ENCODE measurements at places on chromosomes 5 and 9.

DNA sequence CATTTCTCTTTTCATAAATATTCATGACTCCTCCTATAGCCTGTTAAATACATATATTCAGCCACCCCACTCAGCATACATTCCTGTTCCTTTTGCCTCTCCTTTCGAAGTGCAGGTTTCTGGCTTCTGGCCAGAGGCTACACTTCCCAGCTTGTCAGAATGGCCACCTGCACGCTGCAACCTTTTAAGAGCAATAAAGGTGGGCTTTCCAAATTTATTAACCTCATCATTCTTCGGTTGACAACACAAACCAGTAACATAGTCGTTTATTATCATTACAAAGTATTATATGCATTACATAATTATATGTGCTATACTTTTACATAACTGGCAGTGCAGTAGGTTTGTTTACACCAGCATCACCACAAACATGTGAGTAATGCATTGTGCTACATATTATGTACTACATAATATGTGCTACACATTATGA lies 16.5 kb upstream of the TMEM171 start:
- no peak overlapping the region for H3K27ac ChIP-seq
- no peak overlapping the region for H3K4me3 ChIP-seq
- no peak for DNase-seq
- peaks cover 10% of the 10 kb centered on the region for H3K27me3 ChIP-seq
- no peaks in the 10 kb centered on the region for H3K36me3 ChIP-seq

DNA sequence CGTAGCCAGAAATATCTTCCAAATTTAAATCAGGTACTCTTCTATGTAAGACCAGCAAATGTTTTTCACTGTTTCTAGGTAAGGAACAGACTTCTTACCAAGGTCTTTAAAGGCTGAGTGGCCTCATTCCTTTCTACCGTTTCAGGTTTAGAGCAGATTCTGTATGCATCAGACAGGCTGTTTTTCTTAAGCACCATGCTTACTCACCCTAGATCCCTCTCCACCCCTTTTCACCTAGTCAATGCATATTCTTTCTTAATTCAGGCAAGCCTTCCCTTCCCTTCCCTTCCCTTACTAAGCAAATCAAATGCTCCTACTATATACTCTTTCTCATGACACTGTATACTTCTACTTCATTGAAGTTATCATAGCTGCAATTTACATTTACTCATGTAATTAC lies 70.7 kb downstream of the RFX3 start:
- no peaks in the 10 kb centered on the region for H3K27me3 ChIP-seq
- no peaks in the 10 kb centered on the region for H3K36me3 ChIP-seq
- no peak for DNase-seq
- H3K4me1 ChIP-seq = peaks cover 1% of the 10 kb centered on the region

GRCh38 chr9:81526587-81526986 lies 162.8 kb downstream of the TLE1 start:
- H3K4me1 ChIP-seq = no peaks in the 10 kb centered on the region
- H3K4me3 ChIP-seq = no peak overlapping the region
- no peak for DNase-seq
- no peaks in the 10 kb centered on the region for H3K27me3 ChIP-seq
- no peak overlapping the region for H3K27ac ChIP-seq
- no peaks in the 10 kb centered on the region for H3K36me3 ChIP-seq

DNA sequence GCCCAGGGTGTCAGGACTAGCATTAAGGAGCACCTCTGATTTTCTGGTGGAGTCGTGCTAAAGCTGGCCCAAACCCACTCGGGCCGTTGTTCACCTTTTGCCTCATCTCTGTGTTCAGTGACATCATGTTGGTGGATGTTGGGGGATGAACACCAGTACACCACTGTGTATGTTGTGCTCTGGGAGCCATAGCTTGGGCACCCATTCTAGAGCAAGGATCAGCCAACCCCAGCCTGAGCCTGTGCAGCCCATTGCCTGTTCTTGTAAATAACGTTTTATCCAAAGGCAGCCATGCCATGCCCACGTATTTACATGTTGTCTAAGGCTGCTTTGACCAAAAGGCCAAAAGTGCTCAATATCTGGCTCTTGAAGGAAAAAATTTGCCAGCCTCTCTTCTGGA lies 245.6 kb downstream of the FANCC start:
- DNase-seq = no peak
- no peak overlapping the region for H3K27ac ChIP-seq
- no peaks in the 10 kb centered on the region for H3K4me1 ChIP-seq

DNA sequence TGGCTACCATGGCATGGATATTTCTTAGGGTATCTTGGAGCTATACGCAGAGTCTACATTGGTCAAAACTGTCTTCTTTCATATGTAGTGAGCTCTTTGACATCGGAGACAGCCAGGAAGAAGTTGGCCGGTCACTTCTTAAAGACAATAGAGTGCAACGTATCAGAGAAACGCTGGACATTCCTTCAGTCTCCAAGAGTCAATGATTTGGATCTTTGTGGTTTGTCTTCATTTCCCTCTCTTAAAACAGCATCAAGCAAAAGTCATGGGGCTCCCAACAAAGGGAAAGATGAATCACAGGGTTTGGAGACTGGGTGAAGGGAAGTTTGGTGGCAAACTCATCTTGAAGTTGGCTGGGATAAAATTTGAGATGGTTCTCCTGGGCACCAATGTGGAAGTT lies 320.1 kb downstream of the AGTPBP1 start:
- H3K27me3 ChIP-seq = peaks cover 7% of the 10 kb centered on the region
- H3K27ac ChIP-seq = no peak overlapping the region
- H3K4me3 ChIP-seq = no peak overlapping the region

DNA sequence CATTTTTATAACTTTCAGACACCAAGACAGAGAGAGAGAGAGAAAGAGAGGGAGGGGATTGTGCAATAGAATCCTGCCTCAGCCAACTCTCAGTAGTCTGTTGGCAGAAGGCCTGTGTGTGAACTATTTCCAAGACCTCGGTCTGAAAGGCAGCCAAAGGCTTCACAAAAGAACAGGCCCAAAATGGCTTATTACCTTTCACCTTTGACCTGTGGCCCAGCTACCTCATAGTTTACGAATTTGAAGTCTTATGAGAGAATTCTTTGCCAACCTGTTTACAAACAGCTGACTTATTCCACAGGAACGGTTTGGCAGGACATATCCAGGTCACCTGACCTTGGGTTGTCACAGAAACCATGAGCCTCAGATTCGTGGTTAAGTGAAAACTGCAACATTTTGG lies 48.6 kb downstream of the NR2F1-AS1 start:
- no peaks in the 10 kb centered on the region for H3K4me1 ChIP-seq
- no peak overlapping the region for H3K27ac ChIP-seq
- no peak overlapping the region for H3K4me3 ChIP-seq
- DNase-seq = no peak

DNA sequence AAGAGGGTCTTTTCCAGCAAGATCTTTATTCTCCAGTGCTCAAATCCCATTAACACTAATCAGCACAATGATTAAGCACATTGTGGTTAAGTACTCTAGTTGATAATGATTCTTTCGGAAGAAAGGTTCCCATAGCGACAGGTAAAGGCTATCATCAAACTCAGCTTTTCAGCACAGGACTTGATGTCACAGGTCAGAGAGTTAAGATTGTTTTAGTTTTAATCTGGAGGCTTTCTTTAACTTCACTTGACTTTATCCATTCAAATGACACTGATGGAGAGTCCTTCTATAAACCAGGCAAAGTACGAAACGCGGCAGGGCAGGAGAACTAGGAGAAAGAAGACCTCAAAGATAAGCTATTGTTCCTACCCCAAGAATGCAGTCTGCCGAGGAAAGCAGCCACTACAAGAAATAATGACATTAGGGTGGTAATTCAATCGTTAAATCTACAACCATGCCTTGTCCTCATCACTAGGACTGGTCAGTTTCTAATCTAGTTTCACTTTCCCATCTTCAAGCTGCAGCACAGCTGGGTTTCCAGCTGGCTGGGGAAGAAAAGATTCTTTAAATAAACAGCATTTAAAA lies 4.6 kb downstream of the NRG2 start:
- H3K27ac ChIP-seq = no peak overlapping the region
- no peak for DNase-seq
- no peak overlapping the region for H3K4me3 ChIP-seq
- no peaks in the 10 kb centered on the region for H3K36me3 ChIP-seq
- H3K27me3 ChIP-seq = peaks cover 68% of the 10 kb centered on the region

GRCh38 chr5:159021901-159022556 lies 77.7 kb downstream of the EBF1 start:
- DNase-seq = no peak
- no peak overlapping the region for H3K27ac ChIP-seq
- no peaks in the 10 kb centered on the region for H3K36me3 ChIP-seq
- peaks cover 3% of the 10 kb centered on the region for H3K4me1 ChIP-seq

DNA sequence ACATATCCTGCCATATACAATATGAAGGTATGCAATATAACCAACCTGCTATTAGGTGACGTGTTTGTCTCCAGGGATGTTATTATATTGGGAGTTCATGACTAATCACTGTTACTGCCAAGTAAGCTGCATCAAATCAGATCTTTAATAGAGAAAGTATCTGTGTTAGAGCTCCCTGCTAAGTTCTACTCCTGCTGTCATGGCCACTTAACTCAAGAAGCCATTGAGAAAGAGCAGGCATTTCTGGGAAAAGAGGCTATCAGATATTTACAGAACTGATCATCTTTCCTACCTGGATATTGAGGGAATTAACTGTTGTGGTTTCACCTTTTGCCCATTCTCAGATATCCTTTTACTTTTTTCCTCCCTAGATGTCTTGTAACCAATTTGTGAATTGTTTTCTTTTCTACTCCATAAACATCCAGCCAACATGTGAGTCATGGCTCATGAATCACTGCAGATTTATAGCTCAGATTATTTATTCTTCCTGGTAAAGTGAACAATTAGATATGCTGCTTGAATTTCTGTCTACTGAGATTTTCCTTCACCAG lies 634.8 kb upstream of the FAM174A start:
- no peak for DNase-seq
- no peak overlapping the region for H3K27ac ChIP-seq
- no peaks in the 10 kb centered on the region for H3K36me3 ChIP-seq
- no peak overlapping the region for H3K4me3 ChIP-seq
- H3K27me3 ChIP-seq = no peaks in the 10 kb centered on the region

DNA sequence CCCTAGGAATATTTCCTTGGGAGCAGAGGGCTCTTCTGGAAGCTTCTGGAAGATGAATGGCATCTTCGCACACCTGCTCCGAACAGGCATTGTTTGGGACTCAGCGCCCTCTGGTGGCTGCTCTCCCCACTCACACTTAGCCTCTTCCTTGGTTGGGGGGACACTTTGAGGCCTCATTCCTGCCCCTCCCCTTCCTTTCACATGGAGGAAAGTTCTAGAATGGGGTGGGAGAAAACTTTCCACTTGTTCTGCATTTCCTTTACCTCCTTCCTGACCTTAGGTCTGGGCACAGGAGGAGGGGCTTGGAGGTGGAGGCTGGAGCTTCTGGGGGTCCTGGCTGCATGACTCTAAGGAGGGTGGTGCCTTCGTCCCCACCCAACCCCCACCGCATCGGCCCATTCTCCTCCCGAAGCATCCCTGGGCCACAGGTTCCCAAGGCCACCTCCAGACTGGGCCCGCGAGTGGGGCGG lies 19.3 kb upstream of the SMIM32 start:
- peaks cover 6% of the 10 kb centered on the region for H3K27me3 ChIP-seq
- no peak overlapping the region for H3K4me3 ChIP-seq
- peak; percentile 14 for DNase-seq
- no peaks in the 10 kb centered on the region for H3K36me3 ChIP-seq
- no peak overlapping the region for H3K27ac ChIP-seq
- H3K4me1 ChIP-seq = peaks cover 2% of the 10 kb centered on the region

- H3K4me3 ChIP-seq = peak overlapping the region; percentile 85
- no peaks in the 10 kb centered on the region for H3K27me3 ChIP-seq
- DNase-seq = no peak
- peak overlapping the region; percentile 84 for H3K27ac ChIP-seq
These were observed 29.3 kb downstream of the PCDH1 start for GRCh38 chr5:141848744-141849414.

GRCh38 chr9:78919701-78920100 lies 622.8 kb downstream of the PSAT1 start:
- no peaks in the 10 kb centered on the region for H3K27me3 ChIP-seq
- H3K27ac ChIP-seq = no peak overlapping the region
- no peak for DNase-seq
- no peaks in the 10 kb centered on the region for H3K36me3 ChIP-seq
- H3K4me1 ChIP-seq = no peaks in the 10 kb centered on the region
- H3K4me3 ChIP-seq = no peak overlapping the region

GRCh38 chr9:89501311-89501898 lies 3.5 kb upstream of the SEMA4D start:
- H3K36me3 ChIP-seq = peaks cover 11% of the 10 kb centered on the region
- peak overlapping the region; percentile 91 for H3K27ac ChIP-seq
- H3K4me3 ChIP-seq = peak overlapping the region; percentile 68
- no peak for DNase-seq
- H3K27me3 ChIP-seq = no peaks in the 10 kb centered on the region
- H3K4me1 ChIP-seq = peaks cover 67% of the 10 kb centered on the region

GRCh38 chr9:33435821-33436277 lies 11.5 kb downstream of the AQP3 start:
- DNase-seq = no peak
- no peak overlapping the region for H3K4me3 ChIP-seq
- peaks cover 6% of the 10 kb centered on the region for H3K36me3 ChIP-seq
- peaks cover 12% of the 10 kb centered on the region for H3K4me1 ChIP-seq

DNA sequence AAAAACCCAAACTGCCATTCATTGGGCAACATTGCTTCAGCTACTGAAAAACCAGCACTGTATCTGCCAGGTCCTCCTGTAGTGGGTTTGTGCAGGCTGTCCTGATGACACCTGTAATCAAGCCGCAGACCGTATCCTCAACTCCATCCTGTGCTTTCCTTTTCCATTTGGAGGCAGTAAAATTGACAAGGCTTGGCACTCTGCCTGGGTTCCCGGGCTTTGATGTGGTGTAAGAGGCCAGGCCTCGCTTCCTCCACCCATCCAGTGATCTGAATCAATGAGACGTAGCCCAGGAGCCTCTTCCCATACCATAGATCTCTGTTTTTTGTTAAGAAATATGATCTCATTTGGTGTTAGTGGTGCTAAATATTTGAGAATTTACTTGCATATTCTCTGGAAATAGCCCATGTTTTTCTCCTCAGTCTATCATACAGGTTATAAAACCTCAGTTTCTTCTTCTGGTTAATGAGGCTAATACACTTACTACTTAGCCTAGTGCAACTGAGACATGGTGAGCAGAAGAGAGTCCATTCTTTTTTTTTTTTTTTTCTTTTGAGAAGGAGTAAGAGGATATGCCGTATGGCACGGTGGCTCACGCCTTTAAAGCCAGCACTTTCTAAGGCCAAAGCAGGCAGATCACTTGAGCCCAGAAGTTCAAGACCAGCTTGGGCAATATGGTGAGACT lies 34.8 kb downstream of the LSM11 start:
- no peaks in the 10 kb centered on the region for H3K36me3 ChIP-seq
- DNase-seq = no peak
- H3K27me3 ChIP-seq = peaks cover 2% of the 10 kb centered on the region
- no peak overlapping the region for H3K27ac ChIP-seq
- no peaks in the 10 kb centered on the region for H3K4me1 ChIP-seq

- no peaks in the 10 kb centered on the region for H3K27me3 ChIP-seq
- peaks cover 20% of the 10 kb centered on the region for H3K4me1 ChIP-seq
- DNase-seq = peak; percentile 12
- peak overlapping the region; percentile 95 for H3K4me3 ChIP-seq
These were observed 707 bp upstream of the ZFYVE16 start for GRCh38 chr5:80406980-80407734.
